T-helper 1 cell (primary cell): ENCODE measurements at places on chromosomes 11 and 22.

GRCh38 chr11:84249344-84250135, 963.4 kb upstream of the CCDC90B start:
- no peak for DNase-seq

DNA sequence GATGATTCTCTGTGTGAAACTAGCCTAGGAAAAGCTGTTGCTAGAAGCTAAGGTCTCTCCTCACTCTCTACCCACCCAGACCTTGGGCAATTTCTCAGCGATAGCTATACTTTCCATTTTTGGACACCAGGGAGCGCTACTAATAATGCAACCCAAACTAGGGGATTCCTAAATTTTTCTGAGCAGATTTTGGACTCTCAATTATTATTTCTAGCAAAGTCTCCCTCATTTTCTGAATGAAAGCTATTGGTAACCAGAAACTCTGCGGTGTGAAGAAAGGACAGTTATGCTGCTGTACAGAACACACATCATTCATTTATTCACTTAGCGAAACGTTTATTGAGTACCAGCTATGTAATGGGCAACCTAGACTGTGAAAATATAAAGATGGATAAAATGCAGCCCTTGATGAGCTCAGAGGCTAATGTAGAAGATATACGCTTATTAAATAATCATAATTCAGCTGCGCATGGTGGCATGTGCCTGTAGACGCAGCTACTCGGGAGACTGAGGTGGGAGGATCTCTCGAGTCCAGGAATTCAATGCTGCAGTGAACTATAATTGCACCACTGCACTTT, 6.1 kb upstream of the STIM1 start:
- DNase-seq = no peak

GRCh38 chr11:130161441-130162145, 2.0 kb downstream of the ST14 start:
- no peak for DNase-seq

GRCh38 chr11:75715688-75716087, 1.9 kb upstream of the MOGAT2 start:
- no peak for DNase-seq

GRCh38 chr11:65479184-65480145, 19.4 kb upstream of the MALAT1 start:
- no peak for DNase-seq

DNA sequence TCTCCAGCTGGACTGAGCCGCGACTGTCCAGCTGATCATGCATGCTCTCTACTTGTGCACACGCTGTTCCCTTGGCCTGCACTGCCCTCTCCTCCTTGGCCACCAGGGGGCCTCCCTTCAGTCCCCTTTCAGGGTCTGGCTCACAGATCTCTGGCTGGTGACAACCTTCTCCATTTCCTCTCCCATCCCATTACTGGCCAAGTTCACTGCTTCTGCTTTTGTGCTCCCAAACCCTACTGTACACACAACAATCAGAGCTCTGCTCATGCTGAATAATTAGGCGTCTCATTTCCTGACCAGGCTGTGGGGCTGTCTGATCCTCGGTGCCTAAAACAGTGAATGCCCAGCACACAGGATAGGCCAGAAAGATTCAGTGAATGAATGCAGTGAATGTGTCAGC, 224.0 kb upstream of the NARS2 start:
- DNase-seq = no peak

DNA sequence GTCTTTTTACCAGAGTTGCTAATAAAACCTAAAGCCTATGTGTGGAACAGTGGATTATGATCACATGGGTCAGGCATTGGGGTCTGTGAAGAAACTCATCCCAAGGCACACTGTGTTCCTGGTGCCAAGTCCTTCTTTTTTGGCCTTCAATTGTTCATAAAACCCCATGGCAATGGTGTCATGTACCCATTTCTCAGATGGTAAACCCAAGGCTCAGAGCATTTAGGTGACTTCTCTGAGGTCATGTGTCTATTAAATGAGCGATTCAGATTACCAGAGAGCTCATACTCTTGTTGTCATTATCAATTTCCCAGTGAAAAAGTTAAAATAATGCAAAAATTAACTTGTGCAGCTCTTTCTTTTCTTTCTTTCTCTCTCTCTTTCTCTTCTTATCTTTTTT, 272.8 kb upstream of the SYN3 start:
- no peak for DNase-seq

- DNase-seq = no peak
Measured at GRCh38 chr11:32435511-32435941, at the start of gene WT1. Gene WT1 (minus strand): TSS chr11:32435539.

DNA sequence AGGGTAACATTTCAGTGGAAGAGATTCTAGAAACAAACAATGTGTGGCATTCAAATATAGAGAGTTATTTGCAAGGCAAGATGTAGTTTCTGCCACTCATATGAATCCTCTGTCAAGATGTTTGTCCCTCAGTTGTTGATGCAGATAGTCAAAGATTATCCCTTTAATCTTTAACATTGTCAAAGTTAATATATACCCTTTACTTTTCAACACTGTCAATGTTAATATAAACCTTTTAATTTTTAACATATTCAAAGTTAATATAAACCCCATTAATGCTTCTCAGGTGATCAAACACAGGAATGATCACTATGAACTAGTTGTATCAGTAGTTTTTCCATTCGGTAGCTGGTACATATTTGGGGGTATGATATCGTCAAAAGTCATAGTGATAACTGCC, 51.9 kb upstream of the PICALM start:
- DNase-seq = no peak

DNA sequence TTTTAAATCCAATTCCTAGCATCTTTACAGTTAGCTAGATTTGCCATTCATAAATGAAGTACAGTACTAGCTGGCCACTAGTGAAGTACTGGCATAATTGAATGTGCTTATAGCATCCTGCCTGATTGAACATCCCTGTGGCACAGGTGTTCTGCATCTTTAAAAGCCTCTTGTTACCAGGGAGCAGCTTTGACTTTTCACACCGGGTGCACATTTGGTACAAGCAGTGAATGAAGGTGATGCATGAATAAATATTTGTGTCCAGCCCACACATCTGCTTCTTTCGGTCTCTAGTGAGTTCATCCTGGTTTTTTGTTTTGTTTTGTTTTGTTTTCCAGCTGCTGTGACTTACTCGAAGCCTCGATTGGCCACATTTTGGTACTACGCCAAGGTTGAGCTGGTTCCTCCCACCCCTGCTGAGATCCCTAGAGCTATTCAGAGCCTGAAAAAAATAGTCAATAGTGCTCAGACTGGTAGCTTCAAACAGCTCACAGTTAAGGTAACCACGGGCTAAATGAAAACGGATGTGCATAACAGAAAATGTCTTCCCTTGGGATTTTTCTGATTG, 5.3 kb downstream of the ATP5MG start:
- no peak for DNase-seq

DNA sequence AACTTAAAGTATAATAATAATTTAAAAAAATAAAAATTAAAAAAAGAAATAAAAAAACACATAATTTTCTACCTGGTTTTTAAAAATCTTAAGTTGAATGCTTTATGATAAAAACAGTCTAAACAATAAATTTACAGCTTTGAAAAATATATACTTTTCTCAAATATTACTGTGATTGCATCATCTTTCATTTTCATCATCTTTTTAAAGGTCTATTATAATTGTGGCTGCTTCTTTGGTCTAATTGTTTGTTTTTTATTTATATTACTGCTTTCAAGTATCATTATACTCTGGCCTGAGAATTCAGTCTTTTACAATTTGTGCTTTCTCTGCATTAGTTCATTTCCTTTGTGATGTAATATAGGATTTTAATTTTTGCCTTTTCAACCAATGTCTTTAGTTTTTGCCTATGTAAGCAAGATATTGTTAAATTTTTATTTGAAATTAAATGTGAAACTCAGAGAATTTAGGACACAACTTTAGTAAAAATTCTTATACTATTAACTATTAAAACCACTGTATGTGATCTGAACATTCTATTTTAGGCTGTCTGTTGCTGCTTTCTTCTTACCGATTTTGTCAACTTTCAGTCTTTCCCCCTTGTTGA, 7.3 kb downstream of the CYP2R1 start:
- DNase-seq = no peak

- DNase-seq = no peak
Measured at GRCh38 chr11:47264521-47264920, 5.4 kb upstream of the MADD start.

GRCh38 chr11:119363081-119363850, 16.8 kb upstream of the MFRP start:
- no peak for DNase-seq

GRCh38 chr22:16960884-16961249, 47.2 kb downstream of the GAB4 start:
- DNase-seq = no peak

GRCh38 chr11:17388609-17389210, at the start of gene KCNJ11:
Gene KCNJ11 (minus strand): TSS chr11:17388659. CDS start chr11:17388091, 568 bp downstream.
- no peak for DNase-seq

DNA sequence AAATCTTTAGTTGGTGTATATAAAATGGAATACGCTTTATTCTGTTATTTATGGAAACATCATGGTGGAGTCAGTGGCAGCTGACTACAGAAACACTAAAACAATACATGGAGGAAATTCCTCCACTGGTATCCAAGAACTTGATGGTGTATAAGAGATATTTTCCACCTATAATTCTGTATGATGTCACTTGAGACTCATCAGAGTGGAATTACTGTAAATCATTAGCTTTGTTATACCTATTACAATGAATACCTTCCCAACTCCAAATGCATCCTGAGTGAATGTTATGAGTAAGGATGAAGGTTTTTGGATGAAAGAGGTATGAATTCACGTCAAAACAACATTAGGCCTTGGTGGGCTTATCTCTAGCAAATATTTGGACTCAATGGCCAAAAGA, 258.5 kb upstream of the SORL1-AS1 start:
- no peak for DNase-seq

DNA sequence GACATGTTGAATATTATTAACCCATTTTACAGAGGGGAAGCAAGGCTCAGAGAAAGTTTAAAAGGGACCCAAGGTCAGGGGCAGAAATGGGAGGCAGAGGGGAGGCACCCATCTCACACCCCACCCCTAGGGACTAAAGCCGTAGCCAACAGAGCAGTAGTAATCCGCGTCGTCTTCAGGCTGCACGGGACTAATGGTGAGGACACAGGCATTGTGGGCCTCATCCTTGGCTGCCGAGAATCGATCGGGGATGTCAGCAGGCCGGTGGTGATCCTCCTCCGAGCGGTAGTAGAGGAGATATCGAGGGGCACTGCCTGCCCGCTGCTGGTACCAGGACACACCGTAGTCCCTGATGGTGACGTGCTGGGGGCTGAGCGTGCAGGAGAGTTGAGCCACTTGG, 1.5 kb downstream of the VPREB3 start:
- no peak for DNase-seq

DNA sequence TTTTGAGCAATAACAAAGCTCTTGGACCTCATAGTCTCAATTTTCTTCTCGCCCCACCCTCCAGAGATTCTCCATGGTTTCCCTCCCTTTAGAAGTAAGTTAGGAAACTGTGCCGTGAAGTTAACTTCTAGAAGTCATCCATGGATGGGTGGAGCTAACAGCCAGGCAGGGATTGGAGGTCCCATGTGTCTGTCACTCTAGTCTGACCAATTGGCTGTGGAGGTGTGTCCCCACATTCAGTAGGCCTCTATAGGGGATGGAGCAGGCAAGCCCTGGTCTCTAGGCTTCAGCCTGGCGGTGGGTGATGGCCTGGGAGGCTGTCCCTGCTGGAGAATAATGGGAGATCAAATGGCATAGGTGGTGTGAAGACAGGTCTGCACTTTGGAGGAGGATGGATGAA, 50.7 kb downstream of the TP53I11 start:
- no peak for DNase-seq

DNA sequence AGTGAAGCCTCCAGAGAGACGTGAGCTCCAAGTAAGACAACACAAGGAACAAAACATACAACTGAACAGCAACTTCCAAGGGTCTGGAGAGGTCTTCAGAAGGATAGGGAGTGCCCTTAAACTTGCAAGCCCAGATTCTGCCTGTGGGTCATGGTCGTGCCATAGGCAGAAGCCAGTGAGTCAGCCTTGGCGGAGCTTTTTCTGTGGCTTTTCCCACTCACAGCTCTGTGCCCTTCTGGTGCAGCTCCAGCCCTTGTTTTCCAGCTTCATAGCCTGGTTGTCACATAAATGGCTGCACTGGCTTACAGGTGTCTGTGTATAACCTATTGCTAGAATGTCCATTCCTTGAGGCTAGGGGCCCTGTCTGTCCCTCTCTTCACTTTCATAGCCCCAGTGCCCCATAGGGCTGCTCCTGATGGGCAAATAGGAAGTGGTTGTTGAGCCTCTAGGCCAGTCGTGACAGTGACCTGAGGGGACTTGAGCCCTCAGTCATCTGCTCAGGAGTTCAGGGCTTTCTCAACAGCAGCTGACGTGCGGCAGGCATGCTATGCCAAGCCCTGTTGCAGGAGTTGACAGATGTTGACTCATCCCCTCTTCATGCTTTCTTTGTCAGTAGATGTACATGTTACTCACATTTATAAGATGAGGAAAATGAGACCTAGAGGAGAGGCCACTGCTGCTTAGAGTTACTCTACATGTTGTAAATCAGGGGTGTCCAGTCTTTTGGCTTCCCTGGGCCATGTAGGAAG, 7.4 kb downstream of the MED15 start:
- no peak for DNase-seq

GRCh38 chr11:112932593-112932992, 28.6 kb upstream of the NCAM1 start:
- no peak for DNase-seq

- no peak for DNase-seq
Measured at GRCh38 chr11:126333142-126333541, 22.3 kb upstream of the ST3GAL4 start.

- DNase-seq = no peak
Measured at GRCh38 chr22:36611241-36611976, 82.4 kb upstream of the EIF3D start.

GRCh38 chr11:124608147-124608546, 3.1 kb upstream of the PANX3 start:
- no peak for DNase-seq

DNA sequence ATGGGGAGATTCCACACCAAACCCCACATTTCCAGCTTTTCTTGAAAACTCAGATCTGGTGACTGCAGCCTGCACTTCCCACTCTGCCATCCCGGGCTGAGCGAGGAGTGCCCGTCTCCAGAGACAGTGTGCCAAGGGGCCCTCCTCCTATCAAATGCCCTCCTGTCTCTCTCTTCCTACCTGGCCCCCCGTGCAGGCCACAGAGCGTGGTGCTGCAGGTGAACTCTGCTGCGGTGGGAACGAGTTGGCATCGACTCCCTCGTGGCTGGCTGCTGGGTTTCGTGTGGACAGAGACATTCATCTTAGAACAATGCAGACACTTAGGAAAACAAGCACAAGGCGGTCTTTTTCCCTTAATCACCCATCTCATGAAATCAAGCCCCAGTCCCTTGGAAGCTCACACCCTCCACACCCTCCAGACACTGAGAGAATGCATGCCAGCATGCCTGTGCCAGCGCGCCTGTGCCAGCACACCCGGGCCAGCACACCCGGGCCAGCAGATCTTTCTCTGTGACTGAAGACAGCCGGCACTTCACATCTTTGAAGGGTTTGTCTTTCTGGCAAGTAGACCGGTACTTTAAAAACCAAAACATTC, 65.0 kb downstream of the PARVB start:
- DNase-seq = no peak

DNA sequence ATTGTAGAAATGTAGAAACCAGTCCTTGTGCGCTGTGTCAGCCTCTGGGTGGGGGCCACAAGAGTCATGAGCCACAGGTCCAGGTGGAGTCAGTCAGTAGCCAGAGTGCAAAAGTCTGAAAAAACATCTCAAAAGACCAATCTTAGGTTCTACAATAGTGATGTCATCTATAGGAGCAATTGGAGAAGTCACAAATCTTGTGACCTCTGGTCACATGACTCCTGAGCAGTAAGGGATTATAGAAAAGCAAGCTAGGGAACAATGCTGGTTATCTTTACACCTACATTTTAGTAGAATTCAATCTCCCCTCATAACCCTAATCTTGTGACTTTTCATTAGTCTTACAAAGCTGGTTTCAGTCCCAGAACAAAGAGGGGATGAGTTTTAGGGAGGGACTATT, 82.7 kb downstream of the CCDC83 start:
- no peak for DNase-seq
